Right kidney (tissue), 9 donors: ENCODE measurements at places on chromosomes 1 and 21.

- DNase-seq = no peak
Measured at GRCh38 chr1:209554761-209555611, 28.5 kb upstream of the CAMK1G start.

GRCh38 chr21:34865400-34866241, 183.5 kb downstream of the RUNX1 start:
- no peak for DNase-seq

- no peak for DNase-seq
Measured at GRCh38 chr1:53121319-53122172, 20.9 kb downstream of the SLC1A7 start.

GRCh38 chr1:53197291-53198200, 922 bp downstream of the CPT2 start:
- no peak for DNase-seq

GRCh38 chr1:11434926-11435325, 44.0 kb upstream of the DISP3 start:
- no peak for DNase-seq

GRCh38 chr1:238239343-238239742, 348.6 kb upstream of the ZP4 start:
- DNase-seq = no peak

DNA sequence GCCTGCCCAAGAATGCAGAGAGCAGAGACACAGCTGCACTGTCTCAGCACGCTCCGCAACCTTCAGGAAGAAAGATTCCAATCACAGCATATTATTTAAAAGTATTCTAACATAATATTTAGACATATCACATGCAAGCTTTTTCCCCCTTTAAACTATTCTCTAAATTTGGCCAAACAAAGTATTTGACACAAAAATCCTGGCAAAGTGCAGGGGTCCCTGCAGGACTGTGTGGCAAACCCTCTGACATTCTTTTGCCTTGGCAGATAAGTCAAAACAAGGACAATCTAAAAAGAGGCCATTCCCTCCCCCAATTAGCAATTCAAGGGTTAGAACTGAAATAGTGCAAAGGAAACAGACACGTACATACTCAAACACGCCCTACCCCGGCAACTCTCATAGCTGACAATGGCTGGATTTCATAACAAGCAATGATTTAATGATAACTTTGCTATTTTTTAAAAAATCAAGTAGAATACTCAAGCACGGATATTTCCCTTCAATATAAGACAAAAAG, 225.3 kb downstream of the MRPL39 start:
- DNase-seq = no peak

- DNase-seq = no peak
Measured at GRCh38 chr1:25183126-25183980, 48.9 kb downstream of the SYF2 start.

DNA sequence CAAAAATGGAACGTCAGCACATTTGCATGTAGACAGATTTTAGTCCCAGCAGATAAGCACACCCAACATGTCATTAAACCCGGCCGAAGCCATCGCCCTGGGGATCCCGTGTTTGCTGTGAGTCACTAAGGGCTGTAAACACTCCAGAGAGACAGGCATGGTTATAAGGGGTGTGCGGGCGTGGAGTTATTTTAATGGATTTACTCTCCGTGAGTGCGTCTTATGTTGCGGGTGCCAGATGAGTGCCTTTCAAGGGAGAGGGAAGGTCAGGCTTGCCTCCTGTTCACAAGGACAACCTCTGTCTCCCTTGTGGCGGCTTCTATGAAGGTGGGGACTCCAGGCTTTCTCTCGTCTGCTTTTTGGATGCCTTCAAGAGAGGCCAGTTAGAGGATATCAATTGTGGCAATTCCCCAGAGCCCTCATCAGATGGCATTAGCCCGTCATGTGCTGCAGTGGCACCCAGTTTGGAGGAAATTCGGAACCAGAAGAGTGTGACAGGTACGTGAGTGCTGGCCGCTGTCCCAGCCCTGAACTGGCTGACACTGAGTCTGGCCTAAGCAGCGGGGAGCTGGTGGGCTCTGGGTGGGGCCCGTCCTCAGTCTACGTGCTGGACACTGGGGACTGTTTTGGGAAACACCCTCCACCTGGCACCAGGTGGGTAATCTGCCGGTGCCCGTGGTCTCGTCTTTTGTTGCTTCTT, 223.8 kb upstream of the TMEM51 start:
- peak; percentile 39 for DNase-seq

GRCh38 chr1:82464362-82465001, 663.7 kb downstream of the ADGRL2 start:
- peak; percentile 31 for DNase-seq

GRCh38 chr1:11151826-11152612, 37.1 kb upstream of the ANGPTL7 start:
- DNase-seq = no peak

DNA sequence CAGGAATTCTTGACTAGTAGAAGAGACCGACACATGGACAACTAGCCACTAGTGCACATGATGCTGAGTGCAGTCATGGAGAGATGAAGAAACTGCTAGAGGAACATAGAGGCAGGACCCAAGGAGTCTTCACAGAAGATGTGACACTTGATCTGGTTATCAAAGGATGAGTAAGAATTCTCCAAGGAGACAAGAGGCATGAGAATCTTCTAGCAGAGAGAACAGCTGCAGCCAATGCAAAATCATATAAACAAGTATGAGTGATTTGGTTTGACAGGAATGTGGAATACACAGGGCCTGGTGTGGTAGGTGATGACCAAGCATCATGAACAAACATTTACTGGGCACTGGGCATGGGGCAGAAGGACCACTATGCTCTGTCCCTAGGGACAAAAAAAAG, 140.9 kb upstream of the CTTNBP2NL start:
- DNase-seq = no peak

DNA sequence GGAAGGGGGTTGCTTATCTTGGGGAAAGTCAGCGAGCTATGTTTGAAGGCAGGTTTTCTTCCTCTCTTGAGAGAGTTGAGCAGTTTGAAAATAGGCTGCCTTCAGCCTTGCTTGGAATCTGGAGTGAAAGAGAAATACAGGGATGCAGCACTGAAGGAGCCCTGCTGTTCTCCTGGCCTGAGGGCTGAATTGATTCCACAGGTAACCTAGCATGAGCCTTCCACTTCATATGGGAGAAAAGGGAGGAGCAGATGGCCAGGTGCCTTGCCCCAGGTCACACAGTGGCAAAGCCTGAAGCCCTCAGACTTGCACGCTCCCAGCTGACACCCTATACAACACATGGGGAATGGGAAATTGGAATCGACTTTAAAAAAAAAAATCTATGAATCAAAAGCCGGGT, 88.0 kb upstream of the WLS start:
- DNase-seq = no peak

- DNase-seq = no peak
Measured at GRCh38 chr1:165603810-165604209, 27.2 kb upstream of the MGST3 start.

- DNase-seq = no peak
Measured at GRCh38 chr1:80164150-80164549, 1157.6 kb upstream of the ADGRL4 start.

DNA sequence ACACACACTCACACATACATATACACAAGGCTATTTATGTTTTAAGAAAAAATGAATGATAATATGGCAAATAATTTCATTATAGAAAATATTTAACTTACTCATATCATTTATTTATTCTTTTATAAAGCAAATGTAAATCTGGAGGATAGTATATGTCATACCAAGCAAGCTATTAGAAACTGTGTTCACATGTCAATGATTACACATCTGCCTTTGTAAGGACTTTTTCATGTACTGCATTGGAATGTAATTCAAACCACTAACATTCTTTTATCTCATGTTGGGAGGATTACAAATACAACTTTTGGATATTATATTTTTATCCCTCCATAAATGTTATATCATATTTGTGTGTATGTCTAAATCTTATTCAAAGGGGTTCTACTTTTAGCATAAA, 1887.4 kb downstream of the NCAM2 start:
- no peak for DNase-seq

DNA sequence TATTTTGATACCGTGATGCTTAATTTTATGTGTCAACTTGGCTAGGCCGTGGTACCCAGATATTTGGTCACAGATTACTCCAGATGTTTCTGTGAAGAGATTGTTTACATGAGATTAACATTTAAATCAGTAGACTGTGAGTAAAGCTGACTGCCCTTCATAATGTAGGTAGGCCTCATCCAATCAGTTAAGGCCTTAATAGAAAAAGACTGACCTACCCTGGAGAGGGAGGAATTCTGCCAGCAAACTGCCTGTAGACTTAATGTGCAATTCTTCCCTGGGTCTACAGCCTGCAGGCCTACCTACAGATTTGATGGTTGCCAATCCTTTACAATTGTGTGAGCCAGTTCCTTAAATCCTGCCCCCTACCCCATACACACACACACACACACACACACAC, 4.3 kb downstream of the SETSIP start:
- no peak for DNase-seq

DNA sequence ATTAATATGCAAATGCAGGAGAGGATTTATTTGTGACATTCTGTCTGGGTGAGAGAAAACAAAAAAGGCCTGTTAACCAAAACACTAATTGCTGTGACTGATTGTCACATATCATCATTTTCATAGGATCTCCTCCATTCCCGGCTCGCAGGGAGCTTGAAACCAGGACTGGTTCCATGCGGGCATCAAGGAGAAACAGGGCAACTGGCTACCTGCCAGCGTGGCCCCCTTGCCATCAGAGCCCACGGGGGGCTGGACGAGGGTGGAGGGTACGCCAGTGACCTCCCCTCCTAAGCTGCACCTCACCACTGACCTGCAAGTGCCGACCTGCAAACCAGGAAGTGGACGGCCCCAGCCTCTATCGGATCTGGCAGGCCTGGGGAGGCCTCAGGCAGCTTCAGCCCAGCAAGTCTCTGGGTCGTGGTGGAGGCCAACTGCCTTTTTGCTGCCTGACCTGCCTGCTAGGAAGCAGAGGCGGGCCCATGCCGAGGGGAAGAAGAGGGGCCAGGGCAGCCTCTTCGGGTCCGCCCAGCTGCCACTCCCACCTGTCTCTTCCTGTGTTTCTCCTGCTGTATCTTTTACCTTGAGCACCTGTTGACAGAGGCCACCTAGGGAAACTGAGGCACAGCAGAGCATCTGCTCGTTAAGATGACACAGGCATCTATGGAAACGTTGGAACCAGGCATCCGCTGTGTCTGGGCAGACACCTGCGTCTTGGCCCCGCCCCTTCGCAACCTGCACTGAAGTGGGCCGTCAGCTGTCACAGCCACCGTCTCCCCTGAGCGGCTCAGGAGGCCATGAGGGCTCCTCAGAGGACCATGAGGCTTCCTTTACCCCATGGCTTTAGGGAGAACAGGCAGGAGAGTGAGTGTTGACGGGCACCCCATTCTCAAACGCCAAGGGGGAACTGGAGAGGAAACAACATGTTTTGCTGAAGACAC, 74.8 kb downstream of the CASZ1 start:
- no peak for DNase-seq

DNA sequence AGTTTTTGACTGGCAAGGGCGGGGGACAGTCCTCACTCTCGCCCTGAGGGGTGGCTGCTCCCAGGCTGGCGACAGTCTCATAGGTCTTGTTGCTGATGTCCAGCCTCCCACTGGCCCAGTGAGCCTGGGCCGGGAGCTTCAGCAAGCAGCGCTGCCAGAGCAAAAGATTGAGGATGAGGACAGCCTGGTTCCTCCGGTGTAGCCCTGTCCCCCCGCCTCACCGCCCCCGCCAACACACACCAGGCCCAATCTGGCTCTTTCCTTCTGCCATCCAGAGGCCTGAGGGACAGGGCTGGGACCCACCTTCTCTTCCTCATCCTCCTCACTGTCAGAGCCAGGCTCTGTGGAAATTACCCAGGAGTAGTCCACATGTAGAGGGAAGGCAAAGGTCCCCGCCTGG, 8.6 kb upstream of the TCEA3 start:
- DNase-seq = no peak

DNA sequence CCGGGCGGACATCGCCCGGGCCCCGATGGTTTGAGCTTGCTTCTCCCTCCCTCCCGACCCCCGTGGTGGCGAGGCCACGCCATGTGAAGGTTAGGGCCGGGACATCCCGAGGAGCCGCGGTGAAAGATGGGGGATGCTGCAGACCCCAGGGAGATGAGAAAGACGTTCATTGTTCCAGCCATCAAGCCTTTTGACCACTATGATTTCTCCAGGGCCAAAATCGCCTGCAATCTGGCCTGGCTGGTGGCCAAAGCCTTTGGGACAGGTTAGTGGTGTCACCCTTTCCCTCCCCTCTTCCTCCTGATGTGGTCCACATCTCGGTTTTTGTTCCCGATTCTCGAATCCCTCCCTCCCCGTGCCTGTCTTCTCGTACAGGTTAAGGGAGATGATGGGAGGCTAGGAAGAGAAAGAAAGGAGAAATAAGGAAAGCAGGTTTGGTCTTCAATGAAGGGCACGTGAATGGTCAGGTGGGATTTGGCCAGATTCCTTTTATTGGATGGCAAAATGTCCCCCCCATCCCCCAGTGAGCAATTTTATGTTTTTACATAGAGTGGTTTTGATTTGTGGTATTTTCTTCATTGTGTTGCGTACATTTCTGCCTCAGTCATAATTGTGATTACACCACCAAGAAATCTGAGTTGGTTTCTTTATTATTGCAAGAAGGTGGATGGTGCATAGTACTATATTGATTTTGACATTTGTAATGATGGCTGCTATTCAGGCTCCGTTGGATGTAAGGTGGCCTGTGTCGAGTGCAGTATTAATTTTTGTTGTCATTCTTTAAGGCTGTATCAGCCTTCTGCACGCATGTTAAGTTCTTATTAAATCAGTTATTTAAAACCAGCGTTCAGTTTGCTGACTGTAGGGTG, 1.2 kb downstream of the CAMSAP2 start:
- DNase-seq = peak; percentile 71

GRCh38 chr1:97999320-97999719, 78.5 kb upstream of the DPYD start:
- DNase-seq = no peak

- no peak for DNase-seq
Measured at GRCh38 chr1:5579966-5580365, 412.3 kb downstream of the NPHP4 start.

DNA sequence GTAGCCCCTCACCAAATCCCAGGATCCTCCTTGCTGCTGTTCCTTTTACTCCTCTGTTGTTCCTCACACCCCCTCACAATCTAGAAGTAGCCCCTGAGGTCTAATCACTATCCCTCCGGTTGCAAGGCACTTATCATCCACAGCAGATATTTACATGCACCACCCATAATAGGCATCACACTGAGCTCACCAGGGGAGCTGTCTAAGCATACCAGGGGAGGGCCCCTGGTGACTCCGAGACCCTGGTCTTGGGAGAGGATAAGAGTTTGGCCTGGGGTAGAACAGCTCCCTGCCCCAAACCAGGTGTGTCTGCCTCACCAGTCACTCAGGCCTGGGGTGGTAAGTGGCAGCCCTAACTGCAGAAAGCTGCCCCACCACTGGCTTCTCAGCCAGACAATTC, 37.3 kb upstream of the ZC3H12A start:
- DNase-seq = no peak

- DNase-seq = no peak
Measured at GRCh38 chr1:155141749-155142148, 1.4 kb upstream of the DPM3 start.
